Activated CD8-positive, alpha-beta memory T cell treated with anti-CD3 and anti-CD28 coated beads for 1 hour (primary cell): ENCODE measurements at places on chromosomes 3 and 15.

GRCh38 chr15:58473724-58474123 lies 41.9 kb downstream of the LIPC start:
- no peak for DNase-seq

DNA sequence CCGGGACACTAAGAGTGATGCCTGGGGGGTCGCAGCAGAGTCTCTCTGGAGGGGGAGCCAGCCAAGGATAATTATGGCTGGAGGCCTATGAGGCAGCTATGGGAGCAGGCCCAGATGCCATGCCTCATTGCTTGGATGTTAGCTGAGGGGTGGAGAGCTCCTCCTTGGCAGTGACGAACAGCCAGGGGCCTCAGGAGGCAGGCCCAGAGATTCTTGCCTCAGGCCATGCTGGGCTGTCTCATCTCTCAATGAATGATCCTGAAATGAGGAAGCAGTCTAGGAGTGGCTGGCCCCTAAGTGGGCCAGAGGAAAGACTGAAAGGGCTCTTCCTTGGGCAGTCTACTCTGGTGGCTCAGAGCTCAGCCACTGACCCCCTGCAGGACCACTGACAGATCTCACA lies 21.3 kb downstream of the KIF9 start:
- no peak for DNase-seq

GRCh38 chr3:168081171-168081771 lies 14.5 kb downstream of the GOLIM4 start:
- DNase-seq, result no peak

- no peak for DNase-seq
Observed at GRCh38 chr3:49462222-49462621, 7.8 kb upstream of the DAG1 start.

- no peak for DNase-seq
Observed at GRCh38 chr3:121913305-121913990, 19.2 kb downstream of the SLC15A2 start.

DNA sequence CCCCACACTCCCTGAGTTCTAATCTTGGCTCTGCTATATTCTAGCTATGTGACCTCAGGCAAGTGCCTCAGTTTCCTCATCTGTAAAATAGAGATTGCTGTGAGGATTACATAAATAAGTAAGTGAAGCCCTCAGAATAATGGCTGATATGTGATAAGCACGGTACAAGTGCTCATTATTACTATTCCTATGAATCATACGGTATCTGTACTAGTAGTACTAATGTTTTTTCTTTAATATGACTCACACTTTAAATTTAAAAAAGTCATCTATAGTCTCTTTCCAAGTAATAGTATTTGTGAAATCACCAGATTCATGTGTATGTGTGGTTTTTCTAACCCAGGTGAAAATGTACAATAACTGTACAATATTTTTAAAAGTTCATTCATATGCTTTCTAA lies 58.7 kb downstream of the CLDN11 start:
- DNase-seq, result no peak

- DNase-seq, result no peak
Observed at GRCh38 chr3:16472593-16472992, 40.9 kb downstream of the RFTN1 start.

DNA sequence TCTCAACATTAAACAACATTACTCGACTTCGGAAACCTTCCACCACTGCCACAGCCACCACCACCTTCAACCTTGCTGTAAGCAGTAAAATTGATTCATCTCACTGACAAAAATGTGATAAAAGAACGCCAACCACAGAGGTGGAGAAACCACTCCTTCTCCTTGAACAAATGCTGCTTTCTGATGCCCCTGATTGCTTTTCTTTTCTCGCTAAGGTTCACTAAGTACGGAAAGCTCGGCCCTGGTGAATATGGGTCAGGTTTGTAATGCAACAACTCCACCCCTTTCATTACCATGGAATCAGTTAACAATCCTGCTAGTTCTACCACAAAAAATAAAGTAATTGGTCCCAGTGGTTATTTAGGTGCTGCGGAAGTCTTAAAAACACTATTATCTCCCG lies 44.9 kb downstream of the MEIS2 start:
- no peak for DNase-seq

GRCh38 chr15:76994496-76994895 lies 430 bp upstream of the PSTPIP1 start:
- no peak for DNase-seq

GRCh38 chr15:81133782-81134461 lies at the start of gene CFAP161:
Gene CFAP161, plus strand, starts transcription at chr15:81134270. Its CDS starts 60 bp downstream, at chr15:81134330.
- DNase-seq, result no peak

DNA sequence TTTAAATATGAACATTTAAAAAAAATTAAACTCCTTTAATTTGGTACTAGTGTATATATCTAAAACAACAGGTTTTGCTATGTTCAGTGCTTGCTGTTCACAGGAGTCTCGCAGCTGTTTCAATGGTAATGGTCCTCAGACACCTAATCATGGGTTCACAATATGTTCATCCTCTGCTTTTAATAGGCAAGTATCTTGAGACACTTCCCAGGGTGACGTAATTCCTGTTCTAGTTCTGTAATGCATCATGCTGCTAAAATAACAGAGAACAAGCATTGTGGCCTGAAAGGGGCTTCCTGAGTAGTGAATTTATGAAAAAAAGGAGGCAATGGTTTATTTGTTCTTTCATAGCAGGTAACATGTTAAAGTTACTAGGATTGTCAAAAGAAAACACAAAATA lies 625.2 kb upstream of the GBE1 start:
- DNase-seq, result no peak

DNA sequence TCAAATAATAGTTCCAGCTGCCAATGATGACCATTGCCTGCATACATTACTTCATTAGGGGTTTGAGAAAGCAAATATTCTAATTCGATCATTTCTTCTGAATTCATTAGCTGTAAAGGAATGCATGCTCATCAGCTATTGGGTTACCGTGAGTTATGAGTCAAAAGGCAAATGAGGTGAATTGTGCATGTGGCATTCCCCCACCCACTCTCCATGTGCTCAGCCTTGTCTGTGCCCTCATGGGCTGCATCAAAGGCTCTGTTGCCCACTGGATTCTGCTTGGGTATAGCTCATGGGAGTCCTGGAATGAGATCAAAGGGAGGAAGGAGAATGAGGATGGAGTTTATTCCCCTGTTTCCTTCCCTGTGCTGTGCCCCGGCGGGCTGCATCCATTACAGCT lies 99.3 kb upstream of the CHRNA7 start:
- DNase-seq, result no peak

- no peak for DNase-seq
Observed at GRCh38 chr3:37902674-37903073, 41.0 kb downstream of the CTDSPL start.

DNA sequence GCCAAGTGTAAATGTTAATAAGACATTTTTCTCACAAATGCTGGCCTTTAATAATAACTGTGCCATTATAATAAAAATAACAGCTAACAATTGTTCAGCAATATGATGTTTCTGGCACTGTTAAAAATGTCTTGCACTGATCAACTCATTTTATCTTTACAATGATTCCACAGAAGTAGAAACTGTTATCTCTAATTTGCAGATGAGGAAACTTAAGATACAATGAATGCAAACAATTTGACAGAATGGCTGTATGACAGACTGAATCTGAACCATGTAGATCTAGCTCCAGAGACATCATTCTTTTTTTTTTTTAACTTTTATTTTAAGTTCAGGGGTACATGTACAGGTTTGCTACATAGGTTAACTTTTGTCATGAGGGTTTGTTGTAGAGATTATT lies 755.0 kb downstream of the TBL1XR1 start:
- no peak for DNase-seq

DNA sequence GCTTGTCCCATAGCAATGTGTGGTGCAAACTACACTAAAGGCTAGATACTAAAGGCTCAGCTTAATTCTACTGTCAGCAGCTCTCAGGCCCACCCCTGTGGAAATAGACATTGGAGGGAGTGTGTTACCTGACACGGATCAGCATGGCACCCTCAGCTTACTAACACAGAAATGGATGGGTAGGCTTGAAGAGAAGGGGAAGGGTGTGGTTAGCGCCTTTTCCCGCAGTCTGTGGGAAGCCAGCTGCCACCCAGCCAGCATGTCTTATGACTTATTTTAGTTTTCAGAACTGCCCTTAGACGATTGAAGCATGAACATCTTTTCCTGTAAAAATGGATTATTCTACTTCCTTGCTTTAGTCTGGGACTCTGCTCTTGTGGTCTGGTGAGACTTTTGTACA lies 25.8 kb upstream of the ADPGK start:
- DNase-seq, result no peak

DNA sequence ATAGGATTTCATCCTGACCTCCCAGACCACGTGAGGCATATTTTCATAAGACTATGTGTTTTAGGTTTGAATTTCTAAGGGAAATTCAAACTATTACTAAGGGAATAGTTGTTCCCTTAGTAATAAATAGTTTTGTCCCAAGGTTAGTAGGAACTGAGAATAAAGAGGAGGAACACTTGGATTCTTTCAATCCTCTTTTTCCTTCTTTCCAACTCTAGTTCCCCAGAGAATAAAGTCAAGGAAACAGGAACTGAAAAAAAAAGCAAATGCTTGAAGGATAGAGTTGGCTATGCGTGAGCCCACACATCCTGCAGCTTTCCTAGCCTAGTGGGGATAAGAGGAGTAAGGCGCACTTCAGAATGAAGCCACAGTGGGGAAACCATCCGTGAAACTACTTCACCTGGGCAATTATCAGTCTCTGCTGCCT lies 312.1 kb upstream of the TGFBR2 start:
- no peak for DNase-seq

DNA sequence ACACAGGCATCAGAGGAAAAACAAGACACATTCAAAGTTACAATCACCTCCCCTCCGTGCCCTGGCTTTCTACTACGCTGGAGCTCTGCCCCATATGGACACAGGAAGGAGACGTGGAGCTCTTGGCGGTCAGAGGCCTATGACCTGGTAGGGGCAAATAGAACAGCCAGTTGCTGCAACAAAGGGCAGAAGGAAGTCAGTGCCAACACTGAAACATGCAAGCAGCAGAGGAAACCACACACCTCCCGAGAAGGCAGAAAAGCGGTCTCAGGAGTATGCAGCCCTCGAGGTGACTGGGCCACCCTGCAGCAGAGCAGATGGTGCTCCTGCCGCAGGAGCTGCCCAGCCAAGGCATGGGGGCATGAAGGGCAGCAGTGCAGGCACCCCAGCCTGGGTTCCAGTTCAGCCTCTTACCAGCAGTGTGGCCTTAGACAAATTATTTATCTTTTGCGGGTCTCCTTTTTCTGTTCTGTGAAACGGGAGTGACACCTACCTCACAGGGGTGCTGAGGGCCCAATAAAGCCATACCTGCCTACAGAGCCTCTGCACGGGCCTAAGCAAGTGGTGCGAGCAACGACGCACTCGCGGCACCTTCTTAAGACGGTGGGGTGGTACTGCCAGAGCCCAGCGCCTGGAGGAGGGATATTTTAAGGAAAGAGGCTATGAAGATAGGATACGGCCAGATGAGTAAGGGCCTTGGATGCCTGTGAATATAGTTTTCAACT lies 8.6 kb downstream of the ZXDC start:
- no peak for DNase-seq

DNA sequence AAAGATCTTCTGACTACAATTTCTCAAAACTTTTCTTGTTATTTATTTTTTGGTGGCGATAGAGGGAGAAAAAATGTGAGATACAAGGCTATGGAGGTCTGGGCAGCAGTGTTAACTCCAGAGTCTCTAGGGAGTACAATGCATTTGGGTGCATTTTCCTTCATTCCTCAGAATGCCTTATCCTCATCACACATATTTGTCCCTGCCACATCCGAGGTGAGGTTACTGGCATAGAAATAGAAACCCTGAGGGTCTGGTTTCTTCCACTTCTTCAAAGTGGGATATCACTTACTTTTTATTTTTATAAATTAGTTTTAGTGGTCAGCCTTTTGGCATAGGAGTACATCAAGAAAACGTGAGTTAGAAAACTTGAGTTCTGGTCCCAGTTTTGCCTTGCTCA lies 150.4 kb downstream of the TIGIT start:
- no peak for DNase-seq
